SK-N-DZ (cell line): ENCODE measurements at places on chromosomes 12 and 14.
A peak's percentile ranks its signal among the peaks of the same experiment; 100 is the strongest.

DNA sequence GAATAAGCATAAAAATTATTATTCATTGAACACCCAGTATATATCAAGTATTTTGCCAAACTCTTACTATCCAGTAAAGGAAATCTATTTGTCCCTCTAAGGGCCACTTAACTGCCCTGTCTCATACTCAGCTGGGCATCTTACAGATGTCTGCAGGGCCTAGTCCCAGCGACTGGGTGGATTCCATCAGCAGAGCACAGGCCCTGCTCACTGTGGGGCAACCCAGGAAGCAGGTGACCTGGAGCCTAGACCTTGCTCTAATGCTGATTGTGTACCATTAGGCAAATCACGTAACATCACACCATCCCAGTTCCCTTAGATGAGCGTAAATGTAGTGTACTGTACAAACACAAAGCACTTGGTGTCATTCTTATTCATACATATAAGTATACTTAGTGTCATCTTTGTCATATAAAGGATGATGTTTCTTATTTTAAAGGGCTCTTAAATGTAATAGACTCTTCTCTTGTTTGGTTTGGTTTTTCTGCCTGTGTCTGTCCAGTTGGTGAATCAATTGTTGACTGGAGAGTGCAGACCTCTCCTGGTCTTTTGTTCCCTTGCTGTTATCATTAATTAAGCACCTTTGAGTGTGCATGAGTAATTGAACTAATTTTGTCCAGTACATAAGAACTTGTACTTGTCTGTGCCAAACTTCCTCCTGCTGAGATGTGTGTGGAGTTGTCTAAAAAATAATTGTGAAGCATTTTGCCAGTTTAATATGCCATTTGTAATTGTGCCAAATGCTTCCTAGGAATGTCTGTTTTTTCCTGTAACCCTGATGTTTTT, 49.3 kb downstream of the RAB35 start:
- no peak for DNase-seq

- DNase-seq, result no peak
Measured at GRCh38 chr12:92757597-92758121, 54.9 kb downstream of the PLEKHG7 start.

GRCh38 chr14:69287098-69288010, 27.4 kb downstream of the GALNT16 start:
- peak; percentile 85 for DNase-seq

DNA sequence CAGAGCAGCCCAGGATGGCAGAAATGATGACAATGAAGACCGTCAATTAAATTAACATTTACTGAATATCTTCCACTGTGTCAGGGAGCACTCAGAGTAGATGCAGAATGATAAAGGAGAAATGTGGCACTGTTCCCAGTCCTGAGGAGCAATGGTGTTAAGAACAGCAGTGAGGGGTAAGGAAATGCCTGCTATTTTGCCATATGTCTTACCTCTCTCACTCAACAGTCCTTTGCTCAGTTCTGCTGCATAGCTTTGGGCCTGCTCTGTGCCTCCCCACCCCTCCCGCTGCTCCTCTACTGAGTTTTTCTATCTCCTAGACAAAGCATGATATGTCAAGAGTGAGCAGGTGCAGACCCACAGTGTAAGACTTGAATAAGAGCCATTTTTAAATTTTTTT, 318.8 kb downstream of the NAV3 start:
- DNase-seq, result peak; percentile 64

DNA sequence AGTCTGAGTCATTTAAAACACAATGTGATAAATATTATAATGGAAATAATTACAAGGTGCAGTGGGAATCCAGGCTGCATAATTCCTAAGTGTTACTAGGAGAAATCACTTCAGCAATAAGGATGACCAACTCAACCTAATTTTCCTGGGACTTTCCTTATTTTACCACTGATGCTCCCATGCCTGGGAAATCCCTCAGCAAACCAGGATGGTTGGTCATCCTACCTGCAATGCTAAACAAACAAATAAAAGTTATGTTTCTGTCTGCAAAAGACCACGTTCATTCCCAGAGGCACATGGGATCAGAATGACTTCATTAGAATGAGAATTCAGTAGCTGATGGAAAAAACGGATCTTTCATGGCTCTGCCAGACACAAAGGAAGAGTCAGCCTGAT, 130.8 kb upstream of the RAP1B start:
- DNase-seq, result no peak

- DNase-seq, result no peak
Measured at GRCh38 chr14:77111021-77111420, 13.0 kb downstream of the CIPC start.
